NCI-H526 treated with DMSO at 0.1 percent for 48 hours (cell line): ENCODE measurements at places on chromosomes 1 and 21.

DNA sequence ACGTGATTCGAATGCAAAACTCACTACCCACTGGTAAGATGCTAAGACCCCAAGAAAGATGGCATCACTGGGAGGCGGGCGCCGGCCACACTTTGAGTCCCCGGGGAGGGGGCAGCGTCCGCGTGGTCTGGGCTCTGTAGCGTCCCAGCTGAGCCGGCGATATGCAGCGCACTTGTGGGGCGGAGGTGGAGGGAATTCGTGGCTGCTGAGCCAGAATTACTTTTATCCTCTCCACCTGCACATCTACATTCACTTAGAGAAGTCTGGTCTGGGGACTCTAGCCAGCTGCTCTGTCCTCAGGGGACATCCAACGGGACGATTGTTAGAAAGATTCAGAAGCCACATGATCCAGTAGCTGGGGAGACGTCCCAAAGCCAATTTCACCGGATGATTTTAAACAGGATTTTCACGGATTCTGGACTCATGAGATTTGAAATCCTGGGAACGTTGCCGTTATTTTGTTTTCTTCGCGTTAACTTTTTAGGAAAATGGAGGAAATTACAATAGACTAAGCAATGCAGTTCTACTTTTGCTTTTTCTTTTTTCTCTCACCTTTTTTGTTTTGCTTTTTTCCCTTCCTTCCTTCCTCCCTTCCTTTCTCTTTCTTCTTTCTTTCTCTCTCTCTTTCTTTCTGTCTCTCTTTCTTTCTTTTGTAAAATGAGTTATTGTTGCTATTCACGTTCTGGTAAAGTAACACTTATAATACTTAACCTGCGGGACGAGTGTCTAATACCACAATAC lies 1.3 kb downstream of the JAM2 start:
- no peak for DNase-seq

- DNase-seq, result no peak
Measured at GRCh38 chr1:63987628-63988024, 213.8 kb downstream of the ROR1 start.

GRCh38 chr1:207363871-207364270 lies 42.4 kb downstream of the CD55 start:
- no peak for DNase-seq

DNA sequence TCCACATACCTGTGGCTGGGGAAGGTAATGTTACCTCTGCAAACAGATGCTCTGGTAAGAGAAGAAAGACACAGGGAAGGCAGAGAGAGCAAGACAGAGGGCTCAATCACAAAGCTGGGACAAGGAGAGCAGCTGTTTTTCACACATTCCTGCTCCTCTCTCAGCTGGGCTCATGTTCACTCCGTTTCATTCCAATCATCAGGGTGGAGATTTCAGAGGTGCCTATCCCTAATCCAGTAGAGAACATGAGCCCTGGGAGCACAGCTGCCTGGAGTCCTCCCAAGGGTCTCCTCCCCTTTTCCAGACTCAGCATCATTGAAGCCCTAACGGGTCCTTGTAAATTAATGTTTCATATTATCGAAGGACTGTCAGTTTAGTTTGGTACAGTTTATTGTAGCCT lies 19.4 kb downstream of the GADD45A start:
- DNase-seq, result no peak

DNA sequence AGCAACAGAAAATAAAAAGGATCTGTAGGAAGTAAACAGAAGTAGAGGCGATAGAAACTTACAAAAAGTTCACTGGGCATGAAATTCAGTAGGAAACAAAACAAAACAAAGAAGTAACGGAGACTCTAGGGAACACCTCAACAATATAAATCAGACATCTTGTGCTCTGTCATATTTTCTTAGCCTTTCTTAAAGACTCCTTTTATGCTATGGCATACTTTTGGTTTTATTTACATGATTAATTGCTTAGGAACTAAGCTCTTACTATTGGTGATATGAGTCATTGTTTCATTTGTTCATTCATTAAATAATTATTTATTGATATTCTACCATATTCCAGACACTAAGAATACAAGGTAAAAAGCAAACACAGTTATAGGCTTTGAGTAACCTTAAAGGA lies 126.6 kb downstream of the KCNT2 start:
- no peak for DNase-seq

DNA sequence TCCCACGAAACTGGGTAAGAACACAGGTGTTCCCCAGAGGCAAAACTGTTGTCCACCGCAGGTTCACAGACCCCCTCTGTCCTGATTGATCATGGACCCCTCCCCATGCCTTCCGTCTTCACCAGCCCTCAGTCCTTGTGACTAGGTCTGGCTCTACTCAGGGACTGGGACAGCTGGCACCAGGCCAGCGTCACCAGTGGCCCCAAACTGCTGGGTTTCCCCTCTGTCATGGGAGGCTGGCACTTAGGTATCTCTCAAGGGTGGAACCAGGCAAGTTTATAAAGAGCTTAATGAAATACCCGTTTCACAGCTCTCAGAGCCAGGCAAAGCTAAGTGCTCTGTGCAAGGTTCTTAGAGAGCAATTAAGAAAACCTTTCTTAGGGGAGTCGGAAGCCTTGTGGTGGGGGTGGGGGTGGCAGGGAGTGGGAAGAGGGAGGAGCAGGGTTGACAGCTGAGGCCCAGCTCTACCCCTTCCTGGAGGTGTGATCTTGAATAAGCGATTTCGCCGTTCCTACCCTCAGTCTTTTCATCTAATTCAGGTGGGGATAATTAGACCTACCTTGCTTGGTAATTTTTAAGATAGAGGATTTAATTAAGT lies 35.0 kb upstream of the IFNLR1 start:
- no peak for DNase-seq

- no peak for DNase-seq
Measured at GRCh38 chr1:184473176-184473966, 86.5 kb downstream of the C1orf21 start.

DNA sequence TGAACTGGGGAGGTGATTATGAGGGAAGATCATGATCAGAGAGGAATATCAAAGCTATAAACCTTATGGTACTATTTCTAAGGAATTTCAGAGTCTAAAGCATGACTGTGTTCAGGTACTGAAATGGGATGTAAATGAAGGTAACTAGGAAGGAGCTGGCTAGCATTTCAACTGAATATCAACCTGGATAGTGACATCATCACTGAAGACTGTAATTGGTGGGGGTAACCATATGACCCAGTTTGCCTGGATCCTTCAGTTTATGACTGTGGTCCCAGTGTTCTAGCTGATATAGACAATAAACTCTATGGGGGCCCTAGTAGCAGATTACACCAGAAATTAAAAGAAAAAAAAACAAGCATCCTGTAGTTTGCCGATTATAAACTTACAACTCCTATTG lies 120.8 kb downstream of the APP start:
- DNase-seq, result no peak

DNA sequence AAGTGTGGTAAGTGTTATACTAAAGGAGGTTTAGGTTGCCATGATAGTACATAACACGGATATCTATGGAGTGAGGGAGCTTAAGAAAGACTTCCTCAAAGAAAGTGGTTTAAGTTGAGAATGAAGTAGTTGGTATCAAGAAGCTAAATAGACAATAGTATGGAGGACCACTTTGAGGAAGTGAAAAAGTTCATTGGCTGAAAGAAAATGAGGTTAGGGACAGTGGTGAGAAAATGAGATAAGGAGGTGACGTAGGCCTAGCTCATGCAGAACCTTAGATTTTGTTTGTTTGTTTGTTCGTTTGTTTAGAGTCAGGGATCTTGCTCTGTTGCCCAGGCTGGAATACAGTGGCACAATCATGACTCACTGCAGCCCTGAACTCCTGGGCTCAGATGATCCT lies 72.2 kb upstream of the PPIH start:
- DNase-seq, result no peak

DNA sequence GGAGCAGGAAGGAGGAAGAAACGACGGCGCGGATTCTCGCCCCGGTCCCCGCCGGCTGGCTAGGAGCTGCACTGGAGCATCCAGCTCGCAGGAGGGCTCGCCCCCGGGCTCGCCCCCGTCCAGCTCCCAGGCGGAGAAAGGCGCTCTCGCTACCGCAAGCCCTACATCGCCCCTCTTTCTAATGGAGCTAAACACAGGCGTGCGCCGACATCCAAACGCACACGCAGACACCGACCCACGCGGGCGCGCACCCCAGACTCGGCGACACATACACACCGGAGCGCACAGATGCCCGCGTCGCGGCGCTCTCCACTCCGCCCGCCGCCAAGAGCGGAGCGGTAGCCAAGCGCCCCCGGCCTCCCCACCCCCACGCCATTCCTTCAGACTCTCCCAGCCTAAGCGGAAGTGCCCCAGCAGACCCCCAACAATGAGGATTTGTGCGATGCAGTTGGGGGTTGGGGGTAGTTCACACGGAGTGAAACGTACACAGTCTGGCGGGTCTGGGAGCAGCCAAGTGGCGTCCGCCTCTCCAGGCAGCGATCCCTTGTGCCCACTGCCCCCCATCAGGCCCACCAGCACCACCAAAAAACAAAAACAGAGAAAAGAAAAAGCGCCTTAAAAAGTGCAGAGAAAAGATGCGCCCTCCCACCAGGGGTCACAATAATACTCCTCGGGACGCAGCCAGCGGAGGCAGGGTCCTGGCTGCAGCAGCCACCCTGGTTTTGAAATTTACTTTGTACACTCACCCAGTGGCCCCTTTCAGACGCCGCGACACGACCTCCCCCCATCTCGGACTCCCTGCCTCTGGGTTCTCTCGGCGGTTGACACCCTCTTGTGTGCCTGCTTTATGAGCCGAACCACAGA lies 1.4 kb downstream of the DAB1 start:
- peak; percentile 30 for DNase-seq

GRCh38 chr1:41848216-41848952 lies 70.3 kb downstream of the HIVEP3 start:
- no peak for DNase-seq

- no peak for DNase-seq
Measured at GRCh38 chr21:17519208-17519738, 6.4 kb downstream of the CXADR start.

- peak; percentile 18 for DNase-seq
Measured at GRCh38 chr1:109240158-109241152, 8.9 kb upstream of the CELSR2 start.

GRCh38 chr21:14675774-14676530 lies 129.8 kb upstream of the SAMSN1 start:
- no peak for DNase-seq

DNA sequence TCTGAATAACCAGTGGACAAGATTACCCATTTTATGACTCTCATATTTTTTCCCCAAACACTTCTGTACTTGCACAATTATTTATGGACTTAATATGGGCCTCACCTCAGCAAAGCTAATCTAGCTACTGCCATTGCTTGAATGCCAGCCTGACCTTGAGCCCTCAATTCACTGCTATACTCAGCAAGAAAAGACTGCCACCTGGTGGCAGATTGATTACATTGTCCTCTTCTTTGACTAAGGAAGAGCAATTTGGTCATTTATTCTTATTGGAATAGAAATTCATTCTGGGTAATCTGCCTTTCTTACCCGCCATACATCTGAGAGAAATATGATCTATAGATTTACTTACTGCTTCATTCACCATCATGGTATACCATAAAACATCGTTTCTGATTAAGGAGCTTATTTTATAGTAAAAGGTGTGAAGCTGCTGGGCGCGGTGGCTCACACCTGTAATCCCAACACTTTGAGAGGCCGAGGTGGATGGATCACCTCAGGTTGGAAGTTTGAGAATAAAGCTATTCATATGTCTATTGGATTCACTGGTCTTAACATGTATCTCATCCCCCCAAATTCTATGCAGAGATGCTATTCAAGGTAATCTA lies 32.9 kb upstream of the DIPK1A start:
- DNase-seq, result peak; percentile 54

- DNase-seq, result no peak
Measured at GRCh38 chr1:5847013-5847659, 145.1 kb downstream of the NPHP4 start.
